Fibroblast of the aortic adventitia (primary cell): ENCODE measurements at places on chromosomes 2 and 18.

DNA sequence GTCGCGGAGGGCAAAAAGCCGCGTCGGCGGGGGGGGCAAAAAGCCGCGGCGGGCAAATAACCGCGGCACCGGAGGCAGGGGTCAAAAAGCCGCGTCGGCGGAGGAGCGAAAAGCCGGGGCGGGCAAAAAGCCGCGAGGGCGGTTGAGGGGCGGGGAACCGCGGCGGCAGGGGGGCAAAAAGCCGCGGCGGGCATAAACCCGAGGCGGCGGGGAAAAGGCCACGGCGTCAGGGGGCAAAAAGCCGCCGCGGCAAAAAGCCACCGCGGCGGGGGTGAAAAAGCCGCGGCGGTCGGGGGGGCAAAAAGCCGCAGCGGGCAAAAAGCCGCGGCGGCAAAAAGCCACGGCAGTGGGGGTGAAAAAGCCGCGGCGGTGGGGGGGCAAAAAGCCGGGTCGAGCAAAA is 598.0 kb upstream of the TEKT4 start:
- no peak for DNase-seq

DNA sequence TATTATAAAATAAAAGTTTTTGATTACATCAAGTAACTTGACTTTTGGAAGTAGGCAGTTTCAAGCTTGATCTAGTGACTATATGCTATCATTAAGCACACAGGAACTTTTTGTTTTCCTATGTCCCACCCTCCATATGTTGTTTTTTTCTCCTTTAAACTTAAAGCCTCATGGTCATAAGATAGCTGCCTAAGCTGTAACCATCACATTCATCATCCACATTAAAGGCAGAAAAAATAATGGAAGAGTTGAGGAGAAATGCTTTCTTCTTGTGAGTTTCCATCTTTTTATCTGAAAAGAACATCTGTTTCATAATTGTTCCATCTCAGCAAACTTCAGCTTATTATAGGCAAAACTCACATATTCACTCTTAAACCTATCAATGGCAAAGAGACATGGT is 630.4 kb downstream of the STK39 start:
- no peak for DNase-seq

DNA sequence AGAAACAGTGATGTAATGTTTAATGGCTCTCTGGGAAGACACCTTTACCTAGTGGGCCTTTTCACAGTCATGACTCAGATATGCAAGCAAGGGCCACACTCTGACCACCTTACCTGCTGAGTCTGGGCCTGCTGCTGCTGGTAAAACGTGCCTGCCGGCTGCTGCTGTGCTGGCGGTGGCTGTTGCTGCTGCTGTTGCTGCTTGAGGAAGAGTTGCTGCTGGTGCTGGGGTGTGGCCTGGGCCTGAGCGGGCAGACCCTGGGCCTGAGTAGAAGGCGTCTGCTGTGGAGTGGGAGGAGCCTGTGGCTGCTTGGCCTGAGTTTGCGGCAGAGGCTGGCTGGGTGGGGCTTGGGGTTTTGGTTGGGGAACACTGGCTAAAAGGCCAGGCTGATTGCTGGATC is 81.6 kb upstream of the NFU1 start:
- peak; percentile 16 for DNase-seq

- no peak for DNase-seq
These were observed 2.3 kb upstream of the CTIF start for GRCh38 chr18:48536516-48536915.

DNA sequence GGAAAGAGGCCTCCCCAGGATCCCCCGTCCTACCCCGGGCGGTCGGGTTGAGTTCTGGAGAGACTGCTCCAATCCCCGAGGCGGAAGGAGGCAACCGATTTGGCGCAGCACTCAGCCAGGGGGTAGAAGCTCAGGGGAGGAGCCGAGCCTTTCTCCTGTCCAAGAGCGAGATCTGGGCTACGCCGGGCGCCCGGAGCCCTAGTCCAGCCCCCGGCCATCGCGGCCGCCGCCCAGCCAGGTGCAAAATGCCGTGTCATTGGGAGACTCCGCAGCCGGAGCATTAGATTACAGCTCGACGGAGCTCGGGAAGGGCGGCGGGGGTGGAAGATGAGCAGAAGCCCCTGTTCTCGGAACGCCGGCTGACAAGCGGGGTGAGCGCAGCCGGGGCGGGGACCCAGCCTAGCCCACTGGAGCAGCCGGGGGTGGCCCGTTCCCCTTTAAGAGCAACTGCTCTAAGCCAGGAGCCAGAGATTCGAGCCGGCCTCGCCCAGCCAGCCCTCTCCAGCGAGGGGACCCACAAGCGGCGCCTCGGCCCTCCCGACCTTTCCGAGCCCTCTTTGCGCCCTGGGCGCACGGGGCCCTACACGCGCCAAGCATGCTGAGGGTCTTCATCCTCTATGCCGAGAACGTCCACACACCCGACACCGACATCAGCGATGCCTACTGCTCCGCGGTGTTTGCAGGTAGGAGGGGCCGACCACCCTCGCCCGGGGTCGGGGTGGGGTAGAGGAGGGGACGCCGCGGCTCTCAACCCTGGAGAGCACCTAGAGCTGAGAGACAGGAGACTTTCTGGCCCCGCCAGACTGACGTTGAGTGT is at the start of gene DYSF:
TSS of gene DYSF (plus strand) at position 158 of the 817 bp plus-strand sequence.
- DNase-seq = peak; percentile 17

- DNase-seq = no peak
These were observed 217.1 kb upstream of the SLC35G4 start for GRCh38 chr18:11392292-11392691.

DNA sequence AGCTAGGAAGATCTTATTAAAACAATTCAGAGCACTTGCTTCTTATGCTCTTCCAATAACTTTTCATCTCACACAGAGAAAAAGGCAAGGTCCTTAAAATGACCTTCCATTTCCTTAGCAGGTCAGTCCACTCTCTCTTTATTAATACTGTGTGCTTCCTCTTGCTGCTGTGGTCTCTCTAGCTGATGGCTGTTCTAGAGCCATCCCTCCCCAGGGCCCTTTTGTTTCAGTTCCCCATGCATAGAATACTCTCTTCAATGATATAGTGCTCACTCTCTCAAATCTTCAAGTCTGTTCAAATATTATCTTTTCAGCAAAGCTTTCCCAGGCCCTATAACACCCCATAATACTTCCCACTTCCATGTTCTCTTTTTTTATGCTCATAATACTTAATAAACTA is 469.3 kb downstream of the METTL4 start:
- DNase-seq = no peak

DNA sequence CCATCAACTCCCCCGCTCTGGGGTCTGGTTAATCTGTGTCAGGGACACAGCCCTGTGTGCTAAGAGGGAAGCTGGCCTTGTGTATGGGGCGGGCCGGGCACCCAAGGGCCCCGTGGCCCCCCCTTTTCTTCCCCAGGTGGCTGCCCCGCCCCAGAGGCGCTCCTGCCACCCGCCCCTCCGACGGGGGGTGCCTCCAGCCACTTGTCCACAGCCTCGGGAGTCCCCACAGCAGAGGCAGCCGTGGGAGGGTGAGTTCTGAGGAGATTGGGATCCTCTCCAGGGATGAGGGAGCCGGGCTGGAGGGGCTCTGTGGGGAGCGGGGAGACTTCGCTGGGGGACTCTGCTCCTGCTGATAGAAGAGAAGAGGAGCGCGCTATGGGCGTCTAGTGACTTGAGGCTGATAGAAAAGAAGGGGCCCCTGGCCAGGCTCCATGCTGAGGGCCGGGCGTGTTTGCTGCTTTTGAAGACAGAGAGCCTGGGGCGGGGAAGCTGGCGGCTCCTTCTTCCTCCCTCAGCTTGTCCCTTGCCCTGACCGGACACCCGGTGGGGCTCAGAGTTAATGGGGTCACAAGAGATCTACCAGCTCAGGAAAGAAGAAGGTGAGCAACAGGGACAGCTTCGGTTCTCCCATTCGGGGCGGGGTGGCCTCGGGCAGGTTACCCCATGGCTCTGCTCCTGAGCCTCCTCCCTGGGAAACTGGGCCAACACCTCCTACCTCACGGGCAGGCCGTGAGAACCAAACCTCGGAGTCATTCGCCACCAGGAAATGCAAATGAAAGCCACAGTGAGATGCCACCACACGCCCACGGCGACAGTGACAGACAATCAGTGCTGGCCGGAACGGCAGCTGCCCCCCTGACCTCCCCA is 89.4 kb upstream of the TAF1B start:
- DNase-seq = no peak
